Bronchial epithelial cell (primary cell): ENCODE measurements at places on chromosomes 6 and 20. TPM values are rescaled to one million over a fixed set of nuclear protein-coding genes. Genes with fewer than 3 reads are reported as not detected.

SGK2 gene
- 0.38 and 0.53 TPM in 2 replicates for total RNA-seq

TSBP1 gene
- not detected in 2 replicates for total RNA-seq

LPIN3 gene
- 3.9 and 10.0 TPM in 2 replicates for total RNA-seq

FOXQ1 gene
- 3.1 and 3.4 TPM in 2 replicates for total RNA-seq

TXLNB gene
- total RNA-seq: under 0.01 TPM in 1 of 2 replicates, not detected in the other

SLC17A3 gene
- total RNA-seq: not detected in 2 replicates

GPR6 gene
- total RNA-seq: not detected in 2 replicates
